ENCODE measurements at places on chromosomes 2 and 18.

DNA sequence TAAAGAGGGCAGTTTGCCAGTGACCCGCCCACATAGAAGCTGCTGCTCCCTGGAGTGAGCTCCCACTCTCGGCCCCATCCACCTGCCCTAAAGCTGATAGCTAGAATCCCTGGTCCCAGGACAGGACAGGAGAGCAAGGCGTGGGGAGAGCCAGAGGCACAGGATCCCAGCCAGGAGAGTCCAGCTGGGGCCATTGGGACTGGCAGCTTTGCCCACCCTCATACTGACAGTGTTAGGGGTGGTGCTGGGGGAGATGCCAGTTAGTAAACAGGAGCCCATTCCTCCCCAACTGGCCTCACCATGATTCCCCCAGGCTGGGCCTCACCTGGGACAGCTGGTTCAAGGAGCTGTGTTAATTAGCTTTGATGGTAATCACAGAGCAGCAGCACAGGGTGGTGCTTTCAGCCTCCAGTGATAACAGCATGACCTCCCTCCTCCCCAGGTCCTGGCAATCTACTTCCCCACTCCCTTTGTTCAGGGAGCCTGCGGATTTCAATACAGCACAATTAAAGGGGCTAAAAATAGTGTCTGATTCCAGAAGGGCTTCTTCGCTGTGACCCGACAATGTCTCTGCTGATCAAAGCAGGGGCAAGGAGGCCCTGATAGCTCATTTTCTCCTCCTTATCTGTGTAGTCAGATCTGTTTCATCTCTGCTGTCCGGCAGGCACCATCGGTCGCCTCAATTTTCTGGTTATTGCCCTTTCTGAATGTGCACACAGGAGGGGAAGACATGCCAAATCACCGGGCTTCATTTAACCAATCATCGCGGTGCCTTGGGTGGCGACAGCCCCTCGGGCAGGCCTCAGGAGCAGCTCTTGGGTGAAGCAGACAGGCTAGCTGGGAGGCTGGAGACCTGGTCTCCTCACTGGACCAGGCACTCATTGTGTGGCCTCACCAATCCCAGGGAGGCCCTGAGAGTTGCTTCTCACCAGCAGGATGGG is 119.9 kb upstream of the TEX51 start:
- DNase-seq = no peak

DNA sequence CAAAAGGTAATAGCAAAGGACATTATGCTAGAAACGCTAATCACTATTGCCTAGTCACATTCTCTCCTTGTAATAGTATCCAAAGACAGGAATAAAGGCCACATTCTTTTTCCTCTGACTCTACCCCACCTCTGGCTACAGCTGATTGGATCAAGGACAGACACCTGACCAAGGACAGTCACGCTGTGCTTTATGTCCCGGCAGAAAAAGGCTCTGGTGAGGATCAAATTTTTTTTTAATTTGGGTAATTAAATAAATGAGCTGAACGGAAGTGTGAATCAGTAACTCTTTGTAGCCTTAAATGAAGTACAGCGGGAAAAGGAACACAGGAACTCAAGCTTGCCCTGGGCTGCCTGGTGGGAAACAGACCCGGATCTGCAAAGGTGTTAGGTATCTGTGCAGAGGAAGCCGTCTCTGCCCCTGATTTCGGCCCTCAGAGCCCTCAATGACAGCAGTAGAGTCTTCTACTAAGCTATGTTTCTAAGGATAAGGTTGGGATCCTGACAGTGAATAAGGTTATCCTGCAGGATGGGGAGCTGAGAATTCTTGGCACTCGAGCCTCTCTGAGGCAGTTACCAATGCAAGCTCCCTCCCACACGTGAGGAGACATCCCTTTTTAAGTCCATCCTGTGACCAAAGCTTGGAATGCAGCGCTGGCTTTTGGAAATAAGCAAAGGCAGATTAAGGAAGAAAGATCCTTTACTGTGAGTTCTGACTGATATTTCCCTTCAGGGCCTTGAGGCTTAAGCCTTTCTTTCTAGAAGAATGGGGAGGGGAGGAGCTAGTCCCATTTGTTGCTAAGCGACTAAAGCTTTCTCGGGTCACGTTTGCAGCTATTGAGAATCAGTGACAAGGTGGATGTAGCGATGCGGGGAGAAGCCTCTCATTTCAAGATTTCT is 37.8 kb upstream of the IKZF2 start:
- no peak for DNase-seq

- DNase-seq = no peak
Measured at GRCh38 chr2:20444993-20445910, 1.6 kb upstream of the RHOB start.

GRCh38 chr2:208320686-208321085 is 54.6 kb downstream of the PIKFYVE start:
- no peak for DNase-seq

Data from T47D (cell line).